NCI-H187 treated with DMSO at 0.1 percent for 48 hours (cell line): ENCODE measurements at places on chromosomes 5 and 9.

DNA sequence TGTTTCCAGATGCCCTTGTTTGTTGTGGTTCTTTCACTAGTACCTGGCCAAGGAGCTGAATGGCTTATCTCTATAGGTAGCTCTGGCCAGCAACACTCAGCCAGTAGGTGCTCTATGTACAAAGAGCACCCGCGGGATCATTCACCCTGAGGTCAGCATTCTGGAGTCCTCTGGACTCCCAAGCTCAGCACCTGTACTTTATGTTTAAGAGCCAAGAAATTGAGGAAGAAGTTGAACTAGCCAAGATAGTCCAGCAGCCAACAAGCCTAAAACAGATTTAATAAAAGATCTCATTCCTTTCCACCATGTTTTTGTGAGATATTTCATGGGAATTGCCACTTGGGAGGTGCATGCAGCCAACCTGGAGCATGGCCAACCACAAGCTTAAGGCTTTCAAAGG lies 242.6 kb upstream of the PAPPA start:
- DNase-seq: no peak

- no peak for DNase-seq
Observed at GRCh38 chr5:73031839-73032238, 76.0 kb downstream of the FCHO2 start.

- no peak for DNase-seq
Observed at GRCh38 chr5:180563994-180564393, 27.3 kb downstream of the SCGB3A1 start.

- DNase-seq: no peak
Observed at GRCh38 chr9:121685795-121686377, 34.5 kb downstream of the DAB2IP start.

GRCh38 chr5:129807162-129807814 lies 59.4 kb downstream of the MINAR2 start:
- DNase-seq: no peak

DNA sequence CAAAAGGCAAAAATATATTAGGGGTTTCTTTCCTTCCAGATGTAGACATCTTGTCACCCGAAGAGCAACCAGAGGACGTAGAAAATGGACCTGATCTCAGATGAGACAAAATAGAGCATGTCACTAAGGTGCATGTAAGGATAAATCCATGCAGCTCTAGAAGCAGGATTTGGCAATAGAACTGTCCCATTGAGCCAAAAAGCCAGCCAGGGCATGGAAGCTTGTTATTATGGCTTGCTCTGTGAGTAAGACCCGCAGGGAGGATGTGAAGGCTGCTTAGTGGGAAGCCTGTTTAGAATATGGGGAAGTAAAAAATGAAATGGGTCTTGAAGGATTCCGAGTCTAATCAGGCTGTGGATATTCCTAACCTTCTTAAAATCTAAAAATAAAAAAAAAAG lies 165.6 kb upstream of the MPDZ start:
- DNase-seq: no peak

DNA sequence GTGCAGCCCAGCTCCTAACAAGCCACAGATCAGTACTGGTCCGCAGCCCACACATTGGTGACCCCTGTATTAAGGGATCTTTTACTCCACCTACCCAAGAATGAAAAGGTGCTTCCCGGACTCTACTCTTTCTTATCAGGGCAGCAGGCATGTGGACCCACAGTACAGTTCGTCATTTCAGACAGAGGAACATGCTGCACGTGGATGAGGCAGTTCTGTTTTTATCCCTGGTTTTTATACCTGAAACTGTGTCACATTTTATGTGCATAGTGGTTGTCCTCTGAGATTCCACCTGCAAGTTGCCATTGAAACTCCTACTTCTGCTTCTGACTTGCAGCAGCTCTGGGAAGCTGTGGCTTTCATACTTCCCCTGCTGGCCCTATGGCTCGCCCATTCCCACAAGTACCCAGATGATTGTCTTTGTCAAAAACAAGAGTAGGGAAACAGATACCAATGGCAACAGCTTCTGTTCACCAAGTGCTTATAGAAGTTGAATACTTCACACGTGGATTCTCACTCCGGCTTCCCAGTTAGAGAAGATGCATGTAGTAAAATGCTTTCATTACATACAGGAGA lies 208.0 kb downstream of the TRIO start:
- no peak for DNase-seq

- no peak for DNase-seq
Observed at GRCh38 chr5:33753704-33754103, 138.1 kb downstream of the ADAMTS12 start.

GRCh38 chr9:95807326-95807947 lies 68.1 kb upstream of the ERCC6L2 start:
- DNase-seq: no peak
